GM13976 (cell line): ENCODE measurements at places on chromosomes 13 and 19.

DNA sequence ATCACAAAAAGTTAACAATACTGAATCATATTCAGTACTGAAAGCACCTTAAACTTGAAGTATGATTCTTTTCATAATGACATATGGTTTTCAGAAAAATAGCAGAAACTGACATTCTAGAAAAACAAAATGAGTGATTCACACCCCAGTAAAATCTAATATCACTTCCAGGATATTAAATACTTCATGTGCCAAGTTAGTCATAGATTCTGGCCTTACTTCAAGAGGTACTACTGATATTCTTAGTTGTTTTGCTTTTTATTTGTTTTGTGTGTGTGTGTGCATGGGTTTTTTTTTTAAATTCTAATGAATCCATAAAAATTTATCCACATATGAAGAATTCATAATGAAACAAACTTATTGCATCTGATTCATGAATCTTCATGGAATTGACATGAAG lies 207.9 kb upstream of the UFM1 start:
- no peak for DNase-seq

DNA sequence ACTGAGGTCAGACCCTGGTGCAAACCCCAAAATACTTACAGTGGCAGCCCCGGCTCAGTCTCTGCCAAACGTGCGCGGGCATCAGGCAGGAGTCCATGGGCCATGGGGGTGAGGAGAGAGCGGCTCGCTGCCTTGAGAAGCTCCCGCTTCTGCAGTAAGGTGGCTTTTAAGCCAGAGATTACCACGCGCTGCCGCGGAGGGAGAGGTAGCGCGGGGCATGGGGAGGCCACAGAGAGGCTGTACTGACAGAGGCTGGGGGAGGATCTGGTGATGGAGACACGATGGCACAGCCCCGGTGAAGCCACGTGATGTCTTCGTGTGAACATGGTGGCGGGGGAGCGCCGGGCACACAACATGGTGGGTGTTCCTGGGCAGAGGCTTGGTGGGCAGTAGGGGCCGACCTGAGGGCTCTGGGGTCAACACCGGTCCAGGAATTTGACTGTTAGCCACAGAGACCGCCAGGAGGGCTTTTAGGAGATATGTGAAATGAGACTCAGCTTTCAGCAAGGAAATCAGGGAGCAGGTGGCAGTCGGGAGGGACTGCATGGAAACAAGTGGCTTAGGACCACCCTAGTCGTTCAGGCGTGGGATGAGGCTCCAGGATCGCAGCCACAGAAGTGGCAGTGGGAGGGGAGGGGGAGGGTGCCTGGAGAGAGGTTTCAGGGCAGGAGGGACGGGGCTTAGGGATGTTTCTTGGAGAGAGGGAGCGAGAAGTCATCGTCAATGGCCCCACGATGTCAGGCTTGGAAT lies 24.1 kb downstream of the MCF2L start:
- no peak for DNase-seq

DNA sequence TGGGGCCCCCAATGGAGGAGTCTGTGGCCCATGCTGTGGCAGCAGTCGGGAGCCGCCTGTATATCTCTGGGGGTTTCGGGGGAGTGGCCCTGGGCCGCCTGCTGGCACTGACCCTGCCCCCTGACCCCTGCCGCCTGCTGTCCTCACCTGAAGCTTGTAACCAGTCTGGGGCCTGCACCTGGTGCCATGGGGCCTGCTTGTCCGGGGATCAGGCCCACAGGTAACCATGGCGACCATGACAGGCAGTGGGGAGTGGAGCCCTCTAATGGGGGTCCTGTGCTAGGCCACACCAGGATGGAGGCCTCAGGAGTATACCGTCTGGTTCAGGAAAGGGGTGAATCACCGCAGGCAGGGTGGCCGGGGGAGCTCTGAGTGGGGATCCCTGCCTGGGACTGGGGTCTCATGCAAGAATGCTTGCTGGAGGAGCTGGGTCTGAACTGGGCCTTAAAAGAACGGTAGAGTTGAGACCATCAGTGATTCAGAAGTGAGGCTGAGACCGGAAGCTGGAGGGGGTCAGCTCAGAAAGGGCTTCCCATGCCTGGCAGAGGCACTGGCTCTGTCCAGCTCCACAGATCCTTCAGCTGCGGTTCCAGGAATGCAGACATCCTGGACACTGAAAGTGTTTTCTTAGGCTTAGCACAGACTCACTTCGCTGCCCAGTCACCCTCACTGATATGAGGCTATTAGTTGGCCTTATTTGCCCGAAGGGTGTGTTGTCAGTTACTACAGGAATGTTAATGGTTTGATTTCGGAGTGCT lies 29.1 kb downstream of the CNFN start:
- DNase-seq: no peak

GRCh38 chr19:48495396-48495795 lies 16.2 kb downstream of the LMTK3 start:
- no peak for DNase-seq

DNA sequence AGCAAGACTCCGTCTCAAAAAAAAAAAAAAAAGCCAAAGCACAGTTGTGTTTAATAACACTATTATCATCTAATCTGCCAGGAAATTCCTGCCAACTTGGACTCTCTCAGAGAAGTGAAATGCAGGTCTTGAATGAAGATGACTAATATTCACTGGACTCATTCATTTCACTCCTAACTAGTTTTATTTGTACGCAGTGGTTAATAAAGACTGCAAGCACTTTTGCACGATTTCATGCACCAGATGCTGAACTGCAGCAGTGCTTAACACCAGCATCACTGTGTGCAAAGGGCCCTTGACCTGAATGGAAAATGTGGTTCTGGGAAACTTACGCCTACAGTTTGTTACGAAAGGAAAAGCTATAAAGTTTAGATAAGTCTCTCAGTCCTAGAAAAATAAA lies 63.3 kb downstream of the DHRS12 start:
- no peak for DNase-seq

GRCh38 chr13:49625392-49626079 lies 2.8 kb upstream of the ARL11 start:
- no peak for DNase-seq

GRCh38 chr13:69946511-69946910 lies 161.1 kb upstream of the ATXN8OS start:
- DNase-seq: no peak

GRCh38 chr19:13016245-13016627 lies 21.0 kb downstream of the NFIX start:
- DNase-seq: no peak

DNA sequence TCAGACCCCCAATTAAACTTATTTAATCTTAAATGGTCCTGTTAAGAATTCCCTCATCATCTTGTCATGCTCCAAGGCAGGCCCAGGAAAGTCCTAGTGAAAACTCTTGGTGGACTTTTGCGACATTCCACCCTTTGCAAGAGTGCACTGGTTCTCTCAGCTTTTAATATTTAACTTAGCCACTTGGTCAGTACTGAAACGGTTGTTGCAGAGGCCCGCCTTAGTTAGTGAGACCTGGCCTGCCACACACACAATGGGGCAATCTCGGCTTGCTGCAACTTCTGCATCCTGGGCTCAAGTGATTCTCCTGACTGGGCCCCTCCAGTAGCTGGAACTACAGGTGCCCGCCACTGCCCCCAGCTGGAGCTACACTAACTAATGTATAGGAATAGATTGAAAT lies 1366.0 kb downstream of the UQCRFS1 start:
- DNase-seq: no peak

- peak; percentile 92 for DNase-seq
Observed at GRCh38 chr13:110471833-110472162, 89.7 kb downstream of the RAB20 start.

DNA sequence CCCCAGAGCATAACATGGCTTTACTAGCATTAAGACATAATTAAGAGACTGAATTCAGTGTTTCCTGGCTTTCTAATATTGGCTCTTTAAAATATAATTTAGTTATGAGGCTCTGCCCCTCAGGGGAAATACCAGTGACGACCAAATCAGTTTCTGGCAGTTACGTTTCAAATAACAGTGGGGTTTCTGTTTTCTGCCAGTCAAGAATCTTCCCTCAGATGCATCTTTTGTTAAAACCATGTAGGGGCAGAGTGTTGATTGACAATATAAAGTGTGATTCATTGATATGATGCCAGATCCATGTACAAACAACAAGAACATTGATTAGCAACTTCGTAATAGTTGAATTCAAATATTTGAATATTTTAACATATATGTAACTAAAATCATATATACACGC lies 1169.7 kb downstream of the DIAPH3 start:
- no peak for DNase-seq
